GM10248 (cell line): ENCODE measurements at places on chromosomes 7 and 10.

- DNase-seq, result no peak
These were observed 346.7 kb upstream of the ANKRD30A start for GRCh38 chr10:36778651-36779050.

DNA sequence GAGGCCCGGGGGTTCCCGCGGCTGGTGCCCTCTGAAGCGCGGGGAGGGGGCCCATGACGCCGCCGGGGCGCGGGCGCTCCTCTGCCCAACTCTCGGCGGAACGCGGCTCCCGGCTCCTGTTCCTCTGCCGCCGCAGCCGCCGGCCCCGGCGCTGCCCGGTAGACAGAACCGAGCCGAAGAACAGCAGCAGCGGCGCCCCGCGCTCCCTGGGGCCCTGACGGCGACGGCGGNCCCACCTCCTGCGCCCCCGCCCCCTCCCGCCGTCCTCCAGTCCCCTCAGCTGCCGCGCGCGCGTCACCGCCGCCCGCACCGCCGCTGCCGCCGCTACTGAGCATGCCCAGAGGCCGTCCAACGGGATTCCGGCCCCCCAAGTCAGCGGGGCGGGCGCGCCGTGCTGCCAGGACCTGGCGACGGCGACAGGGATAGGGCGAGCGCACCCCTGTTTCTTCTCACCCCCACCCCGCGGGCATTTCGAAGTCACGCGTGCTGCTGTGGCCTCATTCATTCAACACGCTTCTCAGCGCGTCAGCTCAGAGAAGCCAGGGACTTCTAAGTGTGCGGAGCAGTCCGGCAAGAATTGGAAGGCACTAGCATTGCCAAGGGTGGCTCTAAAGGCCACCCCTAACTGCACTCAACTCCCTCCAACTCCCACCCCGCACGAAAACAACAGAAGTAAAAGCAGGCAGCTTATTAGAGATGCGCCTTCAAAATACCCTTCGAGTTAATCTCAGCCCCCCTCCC is at the start of gene IPMK:
Gene IPMK (minus strand): TSS at position 182 of the 741 bp plus-strand sequence. CDS start 283 bp downstream, outside the sequence.
- peak; percentile 87 for DNase-seq

GRCh38 chr10:10094691-10095090 is 923.0 kb upstream of the CELF2 start:
- no peak for DNase-seq

DNA sequence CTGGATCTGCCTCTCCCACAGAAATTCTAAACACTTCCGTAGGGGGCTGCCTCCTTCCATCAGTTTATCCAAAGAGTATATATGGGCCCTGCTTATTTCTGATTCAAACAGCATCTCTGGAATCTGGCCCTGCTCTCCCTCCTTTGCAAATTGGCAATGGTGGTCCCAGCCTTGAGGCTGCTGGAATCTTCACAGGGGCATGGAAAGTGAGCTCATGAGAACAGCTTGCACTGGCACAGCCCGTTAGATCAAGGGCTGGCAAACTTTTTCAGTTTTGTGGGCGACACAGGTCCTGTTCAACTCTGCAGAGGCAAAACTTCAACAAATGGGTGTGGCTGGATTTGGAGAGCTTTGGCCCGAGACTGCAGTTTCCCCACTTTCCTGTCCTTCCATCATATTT is 526.9 kb downstream of the KCNMA1 start:
- no peak for DNase-seq

GRCh38 chr7:18356191-18356645 is 139.3 kb upstream of the HDAC9 start:
- peak; percentile 31 for DNase-seq

DNA sequence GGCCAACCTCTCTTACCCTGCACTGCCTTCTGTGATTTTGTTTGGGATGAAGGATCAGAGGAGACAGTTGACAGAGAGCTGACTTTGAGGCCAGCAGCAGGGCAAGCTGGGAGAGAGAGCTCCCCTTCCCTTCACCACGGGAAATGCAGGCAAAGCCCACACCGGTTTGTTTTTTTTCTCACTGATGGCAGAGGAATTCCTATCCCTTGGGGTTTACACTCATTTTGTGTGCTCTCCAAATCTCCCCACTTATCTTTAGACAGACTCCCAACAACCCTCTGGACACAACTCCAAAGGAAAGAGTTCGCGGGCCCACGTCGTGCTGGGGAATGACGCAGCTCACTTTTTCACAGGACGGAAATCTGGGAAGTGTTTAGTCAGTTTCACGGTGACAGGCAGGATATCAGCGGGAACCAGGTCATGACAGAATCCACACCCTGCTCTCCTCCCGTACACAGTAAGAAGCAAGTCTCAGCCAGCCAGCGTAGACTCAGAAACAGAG is 68.3 kb upstream of the FAM171A1 start:
- DNase-seq, result no peak
